Ecto neural progenitor cell (in vitro differentiated cells): ENCODE measurements at places on chromosomes 2 and 18.

GRCh38 chr18:72207280-72207679 is 336.9 kb downstream of the CBLN2 start:
- DNase-seq = peak; percentile 40

- no peak for DNase-seq
Measured at GRCh38 chr2:125227843-125228392, 1202.8 kb downstream of the CNTNAP5 start.

DNA sequence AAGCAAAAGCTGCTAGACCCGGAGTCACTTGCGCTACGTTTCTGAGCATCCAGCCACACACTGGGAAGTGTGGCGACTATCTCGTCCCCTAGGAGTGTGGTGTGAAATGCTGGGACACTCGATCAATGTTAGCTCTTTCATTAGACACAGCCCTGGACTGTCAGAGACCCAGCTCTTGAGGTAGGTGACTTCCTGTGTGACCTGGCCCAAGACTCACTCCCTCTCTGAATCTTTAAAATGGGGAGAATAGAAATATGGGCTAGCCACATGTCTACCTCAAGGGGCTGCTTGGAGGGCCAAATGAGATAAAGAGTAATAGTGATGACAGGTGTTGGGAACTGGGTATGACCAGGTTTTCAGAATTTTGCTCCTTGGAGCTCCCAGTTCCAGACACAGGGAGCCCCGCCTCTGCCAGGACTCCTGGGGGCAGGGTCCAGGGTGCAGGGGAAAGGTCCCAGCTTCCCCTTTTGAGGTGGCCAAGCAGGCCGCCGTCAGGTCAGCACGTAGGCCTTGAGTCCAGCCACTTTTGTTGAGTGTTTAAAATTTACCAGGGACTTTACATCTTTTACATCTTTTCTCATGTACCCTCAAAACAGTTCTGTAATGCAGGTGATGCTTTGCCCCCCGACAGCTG is 36.0 kb downstream of the CTIF start:
- no peak for DNase-seq

- DNase-seq = peak; percentile 93
Measured at GRCh38 chr18:37393945-37394609, 171.5 kb downstream of the CELF4 start.

GRCh38 chr2:239831001-239831731 is 194.0 kb downstream of the NDUFA10 start:
- peak; percentile 58 for DNase-seq

DNA sequence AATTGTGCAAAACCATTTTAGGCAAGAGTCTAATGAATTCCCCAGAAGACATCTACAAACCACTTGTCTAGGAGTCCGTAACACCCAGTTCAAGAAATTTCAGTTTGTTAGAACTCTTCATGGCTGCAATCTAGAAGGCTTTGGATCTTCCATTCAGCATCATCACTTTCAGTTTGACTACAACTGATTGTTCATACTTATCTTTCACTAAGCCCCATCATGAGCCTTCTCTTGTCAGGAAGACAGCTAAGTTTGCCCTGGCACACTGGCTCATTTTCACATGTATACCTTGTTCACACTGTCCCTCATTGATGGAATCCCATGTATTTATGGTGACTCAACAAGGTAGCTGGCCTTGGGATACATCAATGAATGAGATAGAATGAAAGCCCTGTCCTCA is 898.4 kb upstream of the CELF4 start:
- DNase-seq = no peak

GRCh38 chr2:15198051-15198450 is 363.1 kb downstream of the NBAS start:
- no peak for DNase-seq

GRCh38 chr2:53519918-53520841 is 247.4 kb upstream of the CHAC2 start:
- DNase-seq = peak; percentile 46

DNA sequence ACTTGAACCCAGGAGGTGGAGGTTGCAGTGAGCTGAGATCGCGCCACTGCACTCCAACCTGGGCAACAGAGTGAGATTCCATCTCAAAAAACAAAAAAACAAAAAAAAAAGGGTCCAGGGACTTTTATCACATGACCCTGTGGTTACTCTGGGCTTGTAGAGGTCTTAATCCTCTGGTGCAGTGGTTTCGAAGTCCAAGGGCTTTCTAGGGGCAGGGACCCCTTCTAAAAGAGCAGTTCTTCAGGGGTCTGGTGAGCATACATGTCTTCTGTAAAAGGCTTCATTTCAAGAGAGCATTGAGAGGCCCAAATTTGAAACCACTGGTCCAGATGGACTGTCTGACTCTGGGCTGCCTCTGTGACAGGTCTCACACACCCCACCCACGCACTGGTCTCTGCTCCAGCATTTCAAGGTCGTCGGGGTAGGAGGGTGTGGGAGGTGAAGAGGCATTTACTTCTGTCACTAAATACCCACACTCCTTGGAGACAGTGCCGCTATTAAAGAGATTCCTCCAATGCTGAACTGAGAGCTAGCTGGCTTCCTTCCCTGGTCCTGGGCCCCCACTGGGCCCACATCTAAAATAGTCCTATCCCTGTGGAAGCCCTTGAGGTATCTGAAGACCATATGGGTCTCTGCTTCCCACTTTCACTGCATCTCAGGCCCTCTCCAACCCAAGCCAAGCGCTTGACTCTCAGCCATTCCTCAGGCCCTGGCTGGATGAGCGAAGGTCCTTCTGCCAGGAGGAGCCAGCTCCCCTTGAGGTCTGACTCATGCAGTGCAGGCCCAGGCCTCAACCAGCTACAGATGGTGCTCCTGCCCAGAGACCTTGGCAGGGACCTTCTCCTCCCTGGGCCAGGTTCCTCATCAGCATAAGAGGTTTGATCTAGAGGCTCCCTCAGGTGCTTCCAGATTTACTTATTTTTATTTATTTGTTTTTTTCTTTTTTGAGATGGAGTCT is 44.8 kb downstream of the PAX8 start:
- no peak for DNase-seq

DNA sequence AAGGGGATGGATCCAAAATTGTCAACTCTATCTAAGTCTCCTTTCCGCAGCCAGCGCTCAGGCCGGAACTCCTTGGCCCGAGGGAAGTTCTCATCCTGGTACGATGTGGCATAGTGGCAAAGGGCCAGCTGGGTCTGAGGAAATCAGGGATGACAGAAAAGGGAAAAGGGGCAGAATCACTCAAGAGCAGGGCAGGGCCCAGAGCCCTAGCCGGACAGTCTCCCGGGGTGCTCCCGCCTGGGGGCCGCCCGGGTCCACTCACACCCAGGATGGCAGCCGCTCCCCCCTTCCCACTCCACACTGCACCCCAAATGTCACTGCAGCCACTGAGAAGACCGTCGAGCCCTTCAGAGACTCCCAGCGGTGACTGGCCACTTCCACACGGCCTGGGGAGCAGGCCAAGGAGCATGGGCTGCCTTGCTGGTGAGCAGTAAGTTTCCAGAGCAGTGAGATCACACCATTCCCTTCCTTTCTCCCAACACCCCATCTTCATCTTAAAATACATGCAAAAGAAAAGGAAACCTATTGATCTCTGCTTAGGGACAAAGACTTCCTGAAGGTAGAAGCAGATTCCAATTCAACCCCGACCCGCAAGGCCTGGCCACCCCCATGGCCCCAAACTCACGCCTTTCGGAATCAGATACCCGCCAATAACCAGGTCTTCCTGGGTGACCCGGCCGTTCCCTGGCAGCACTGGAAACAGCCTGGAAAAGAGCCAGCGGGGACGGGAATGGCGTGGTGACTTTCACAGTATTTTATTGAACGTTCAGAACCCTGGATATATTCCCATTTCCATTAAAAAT is 26.7 kb downstream of the CYP27C1 start:
- DNase-seq = no peak

DNA sequence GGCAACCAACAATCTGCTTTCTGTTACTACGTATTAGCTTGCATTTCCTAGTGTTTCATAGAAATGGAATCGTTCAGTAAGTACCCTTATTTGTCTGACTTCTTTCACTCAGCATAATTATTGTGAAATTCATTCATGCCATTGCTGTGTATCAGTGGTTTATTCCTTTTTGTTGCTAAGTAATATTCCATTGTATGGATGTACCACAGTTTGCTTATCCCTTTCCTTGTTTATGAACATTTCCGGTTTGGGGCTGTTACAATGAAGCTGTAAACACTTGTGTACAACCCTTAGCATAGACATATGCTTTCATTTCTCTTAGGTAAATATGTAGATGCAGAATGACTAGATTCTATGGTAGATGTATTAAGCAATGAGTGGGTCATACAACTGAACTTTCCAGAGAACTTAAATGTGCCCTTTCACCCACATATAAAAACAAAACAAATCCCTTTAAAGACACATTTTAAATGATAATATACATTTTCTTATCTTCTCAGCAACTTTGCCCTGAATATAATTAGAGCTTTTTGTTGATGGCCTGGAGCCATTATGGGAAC is 21.9 kb downstream of the FER1L5 start:
- DNase-seq = no peak

DNA sequence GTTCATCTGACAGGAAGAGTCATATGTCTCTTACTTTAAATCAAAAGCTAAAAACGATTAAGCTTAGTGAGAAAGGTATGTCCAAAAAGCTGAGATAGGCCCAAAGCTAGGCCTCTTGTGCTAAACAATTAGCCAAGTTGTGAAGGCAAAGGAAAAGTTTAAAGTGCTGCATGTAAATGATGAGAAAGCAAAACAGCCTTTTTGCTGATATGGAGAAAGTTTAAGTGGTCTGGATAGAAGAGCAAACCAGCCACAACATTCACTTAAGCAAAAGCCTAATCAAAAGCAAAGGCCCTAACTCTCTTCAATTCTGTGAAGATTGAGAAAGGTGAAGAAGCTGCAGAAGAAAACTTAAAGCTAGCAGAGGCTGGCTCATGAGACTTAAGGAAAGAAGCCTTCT is 511.3 kb upstream of the FAM98A start:
- DNase-seq = no peak

- no peak for DNase-seq
Measured at GRCh38 chr2:74872389-74872836, 38.5 kb downstream of the HK2 start.

- no peak for DNase-seq
Measured at GRCh38 chr2:234845602-234846590, 105.9 kb upstream of the SH3BP4 start.

DNA sequence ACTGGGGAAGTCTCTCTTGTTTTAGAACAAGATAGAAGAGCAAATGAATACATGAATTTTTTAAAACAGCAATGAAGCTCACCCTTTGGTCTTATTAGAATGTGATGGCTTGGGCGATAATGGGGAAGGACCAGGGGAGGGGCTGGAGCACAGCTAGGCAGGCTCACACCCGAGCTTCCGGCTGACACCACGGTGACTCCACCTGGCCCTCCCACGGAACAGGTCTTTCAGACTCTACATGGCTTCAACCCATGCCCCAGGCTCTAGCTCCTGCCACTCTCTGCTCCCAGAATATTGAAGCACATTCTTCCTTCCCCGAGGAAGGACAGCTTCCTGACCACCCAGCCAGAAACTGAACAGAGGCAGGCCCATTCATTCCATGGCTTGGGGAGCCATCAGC is 127.5 kb upstream of the AGAP1 start:
- DNase-seq = no peak

GRCh38 chr2:18156002-18156401 is 277.5 kb downstream of the KCNS3 start:
- DNase-seq = no peak

- DNase-seq = no peak
Measured at GRCh38 chr2:238281826-238282480, 6.5 kb downstream of the PER2 start.

- DNase-seq = no peak
Measured at GRCh38 chr18:23963443-23964165, 51.0 kb upstream of the TTC39C start.

GRCh38 chr18:49677081-49677480 is 115.2 kb downstream of the LIPG start:
- DNase-seq = no peak

DNA sequence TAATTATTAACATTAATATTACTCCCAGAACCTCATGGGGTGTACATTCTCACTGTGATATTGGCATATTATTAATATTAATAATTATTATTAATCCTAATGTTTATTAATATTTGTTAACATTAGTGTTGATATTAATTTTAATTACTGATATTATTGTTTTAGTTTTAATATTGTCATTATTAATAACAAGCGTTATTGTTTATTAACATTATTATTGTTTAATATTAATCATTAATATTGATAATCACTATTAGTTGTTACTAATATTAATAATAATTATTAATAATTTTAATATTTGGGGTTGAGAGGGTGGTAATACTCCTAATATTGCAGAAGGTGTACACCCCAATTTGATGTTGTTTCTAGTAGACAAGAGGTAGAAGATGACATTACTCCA is 193.1 kb upstream of the XIRP2 start:
- DNase-seq = no peak

- no peak for DNase-seq
Measured at GRCh38 chr2:54279385-54279784, 23.4 kb upstream of the TSPYL6 start.

DNA sequence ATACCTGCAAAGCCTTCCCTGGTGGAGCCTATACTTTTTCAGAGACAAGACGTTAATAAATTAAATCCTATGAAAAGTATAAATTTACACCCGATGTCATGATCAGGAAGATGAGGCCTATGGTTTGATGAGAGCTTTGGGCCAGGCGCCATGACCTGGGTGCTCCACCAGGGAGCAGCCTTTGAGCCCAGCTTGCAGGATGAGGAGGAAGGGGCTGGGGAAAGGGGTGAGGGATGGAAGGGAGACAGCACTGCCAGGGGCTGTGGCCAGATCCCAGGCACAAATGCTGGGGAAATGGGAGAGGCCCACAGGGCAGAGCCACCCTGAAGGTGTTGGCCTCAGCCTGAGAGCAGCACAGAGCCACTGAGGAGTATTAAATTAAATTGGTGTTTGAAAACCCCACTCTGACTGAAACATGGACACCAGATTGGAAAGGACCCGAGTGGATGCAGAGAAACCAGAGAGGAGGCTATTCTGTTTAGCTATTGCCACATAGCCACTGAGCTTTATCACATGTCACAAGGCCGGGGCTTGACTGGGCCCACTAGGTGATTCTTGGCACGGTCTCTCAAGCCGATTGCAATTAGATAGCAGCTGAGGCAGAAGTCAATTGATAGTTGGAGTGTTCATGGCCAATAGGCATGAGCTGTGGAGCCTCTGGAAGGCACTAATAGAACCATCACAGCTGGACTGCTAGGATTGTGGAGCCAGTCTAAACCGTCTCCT is 9.6 kb upstream of the FAHD2A start:
- DNase-seq = peak; percentile 41

DNA sequence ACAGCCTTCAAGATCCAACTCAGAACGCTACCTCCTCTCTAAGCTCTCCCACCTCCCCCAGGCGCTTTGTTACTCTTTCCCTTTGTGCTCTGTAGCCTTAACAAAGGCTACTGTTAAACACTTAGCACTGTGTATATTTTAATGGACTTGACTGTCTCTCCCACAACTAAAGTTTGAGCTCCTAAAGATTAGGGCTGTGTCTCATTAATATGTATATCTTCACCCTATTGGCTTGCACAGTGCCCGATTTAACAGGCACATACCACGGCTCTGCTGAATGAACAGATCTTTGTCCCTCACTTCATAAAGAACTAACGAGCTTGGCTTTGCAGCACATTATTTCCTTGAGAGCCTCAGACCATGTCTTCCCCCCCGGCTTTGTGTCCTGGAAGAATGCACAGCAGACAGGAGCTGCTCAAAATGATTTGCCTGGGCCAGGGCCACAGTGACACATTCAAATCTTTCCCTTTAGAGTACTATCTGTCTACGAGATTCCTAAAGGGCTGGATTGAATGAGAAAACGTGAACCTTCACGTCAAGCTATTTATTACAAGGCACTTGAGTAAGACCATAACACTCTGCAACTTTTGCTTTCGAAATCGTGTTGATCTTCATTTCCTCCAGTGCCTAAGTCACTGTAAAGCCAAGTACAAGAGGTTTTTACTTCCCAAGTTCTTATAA is 22.1 kb downstream of the ABHD3 start:
- DNase-seq = no peak

GRCh38 chr2:232646726-232647125 is 13.3 kb downstream of the EFHD1 start:
- DNase-seq = no peak
